ENCODE measurements at places on chromosomes 11 and 22.

DNA sequence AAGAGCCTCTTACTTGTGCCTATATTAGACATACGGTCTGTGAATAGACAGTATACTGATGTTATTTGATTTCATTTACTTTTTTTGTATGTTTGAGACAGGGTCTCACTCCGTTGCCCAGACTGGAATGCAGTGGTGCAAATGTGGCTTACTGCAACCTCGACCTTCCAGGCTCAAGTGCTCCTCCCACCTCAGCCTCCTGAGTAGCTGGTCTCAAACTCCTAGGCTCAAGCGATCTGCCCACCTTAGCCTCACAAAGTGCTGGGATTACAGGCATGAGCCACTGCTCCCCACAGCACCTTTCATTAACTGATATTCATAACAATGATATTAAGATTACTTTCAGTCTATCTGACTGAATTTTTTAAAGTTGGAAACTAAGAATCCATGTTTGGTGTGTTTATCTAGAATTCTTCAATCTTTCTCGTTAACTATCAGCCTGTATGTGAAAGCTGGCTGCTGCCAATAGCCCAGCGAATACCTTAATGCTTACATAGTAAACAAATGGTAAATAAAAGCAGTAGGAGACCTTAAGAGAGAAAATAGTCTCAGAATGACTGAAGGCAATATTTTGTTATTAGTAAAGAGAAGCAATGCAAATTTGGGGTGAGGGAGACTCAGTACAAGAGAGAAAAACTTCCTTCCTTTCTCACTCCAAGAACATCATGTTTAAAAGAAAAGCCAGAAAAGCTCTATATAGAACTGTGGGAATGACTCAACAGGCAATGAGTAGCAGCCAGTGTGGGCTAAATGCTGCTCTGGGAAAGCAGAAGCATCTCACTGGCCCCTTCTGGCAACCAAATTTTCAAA, 101.9 kb downstream of the MRTFA start:
- no peak for DNase-seq

DNA sequence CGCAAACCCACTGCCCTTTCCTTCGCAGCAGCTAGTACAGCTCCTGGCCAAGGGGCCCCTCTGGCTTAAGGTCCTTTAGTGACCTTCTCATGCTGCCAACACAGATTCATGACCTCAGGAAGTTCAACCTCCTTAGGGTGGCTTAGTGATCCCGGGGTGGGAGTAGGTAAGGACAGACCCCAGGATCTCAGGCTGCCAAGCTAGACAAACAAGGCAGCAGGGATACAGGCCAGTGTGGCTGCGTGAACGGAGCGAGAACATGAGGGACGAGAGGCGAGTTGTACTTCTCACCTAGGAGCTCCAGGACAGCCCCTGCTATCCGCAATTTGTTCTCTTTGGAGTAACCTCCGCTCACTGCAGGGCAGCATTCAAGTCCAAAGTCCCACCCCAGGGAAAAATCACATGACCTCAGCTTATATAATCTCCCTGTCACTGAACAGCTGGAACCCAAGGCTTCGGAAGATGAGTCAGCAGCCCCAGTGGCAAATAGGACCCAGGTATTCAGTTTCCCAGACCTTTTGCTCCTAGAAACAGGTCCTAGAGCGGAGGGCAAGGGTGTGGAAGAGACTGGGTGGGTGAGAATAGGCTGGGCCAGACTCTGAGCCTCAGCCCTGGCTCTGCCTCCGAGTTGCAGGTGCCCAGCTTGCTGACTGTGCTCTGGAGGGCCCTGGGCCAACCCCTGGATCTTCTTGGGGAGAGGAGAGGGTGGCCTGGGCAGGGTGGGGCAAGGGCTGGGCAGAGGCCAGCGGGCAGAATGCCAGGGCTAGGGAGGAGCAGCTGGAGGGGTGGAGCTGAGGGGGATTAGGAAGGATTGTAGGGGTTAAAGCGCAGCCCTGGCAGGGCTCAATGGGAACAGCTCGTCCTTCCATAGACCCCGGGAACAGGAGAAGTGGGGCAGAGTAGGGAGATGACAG, 13.1 kb downstream of the USP2 start:
- no peak for DNase-seq

GRCh38 chr11:134807997-134808396, 396.0 kb upstream of the B3GAT1 start:
- DNase-seq = no peak

GRCh38 chr11:8652140-8652539, 30.3 kb downstream of the TRIM66 start:
- no peak for DNase-seq

GRCh38 chr11:17416492-17416891, 28.0 kb upstream of the KCNJ11 start:
- no peak for DNase-seq

DNA sequence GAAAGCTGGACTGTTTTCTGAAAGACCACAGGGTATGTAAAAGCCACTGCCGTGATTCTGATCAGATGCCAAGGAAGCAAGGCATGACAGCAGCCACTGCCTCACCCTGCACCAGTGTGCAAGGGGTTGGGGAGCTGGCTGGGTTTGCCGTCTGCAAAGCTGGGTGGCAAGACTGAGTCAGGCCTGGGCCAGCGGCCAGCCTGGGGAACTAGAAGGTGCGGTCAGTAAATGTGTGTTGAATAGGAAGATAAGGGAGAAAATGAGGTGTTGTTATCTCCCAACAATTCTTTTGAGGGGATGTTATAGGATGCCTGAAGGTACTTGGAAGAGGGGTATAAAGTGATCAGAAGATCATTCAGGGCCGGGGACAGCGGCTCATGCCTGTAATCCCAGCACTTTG, 8.0 kb downstream of the VSTM5 start:
- DNase-seq = no peak

DNA sequence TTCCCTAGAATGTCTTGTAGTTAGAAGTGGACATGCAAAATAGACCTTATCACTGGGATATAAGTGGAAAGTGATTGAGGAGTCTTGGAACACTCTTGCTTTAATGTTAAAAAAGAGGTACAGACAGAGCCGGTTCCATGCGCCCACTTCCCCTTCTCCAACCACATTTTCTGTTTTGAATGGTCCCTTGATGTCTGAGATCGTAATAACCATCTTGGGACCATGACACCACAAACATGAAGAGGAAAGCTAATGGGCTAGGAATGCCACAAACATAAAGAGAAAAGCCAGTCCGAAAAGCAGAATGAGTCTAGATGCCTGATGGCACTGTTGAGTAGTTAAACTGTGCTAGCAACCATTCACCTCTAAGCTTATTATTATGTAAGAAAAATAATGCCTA, 54.8 kb upstream of the SPON1 start:
- no peak for DNase-seq

- DNase-seq = no peak
Measured at GRCh38 chr11:6498121-6498520, 1.0 kb downstream of the DNHD1 start.

- no peak for DNase-seq
Measured at GRCh38 chr11:63854696-63855095, 15.8 kb downstream of the MARK2 start.

GRCh38 chr22:28799606-28800307, 612 bp downstream of the XBP1 start:
- DNase-seq = peak; percentile 16

DNA sequence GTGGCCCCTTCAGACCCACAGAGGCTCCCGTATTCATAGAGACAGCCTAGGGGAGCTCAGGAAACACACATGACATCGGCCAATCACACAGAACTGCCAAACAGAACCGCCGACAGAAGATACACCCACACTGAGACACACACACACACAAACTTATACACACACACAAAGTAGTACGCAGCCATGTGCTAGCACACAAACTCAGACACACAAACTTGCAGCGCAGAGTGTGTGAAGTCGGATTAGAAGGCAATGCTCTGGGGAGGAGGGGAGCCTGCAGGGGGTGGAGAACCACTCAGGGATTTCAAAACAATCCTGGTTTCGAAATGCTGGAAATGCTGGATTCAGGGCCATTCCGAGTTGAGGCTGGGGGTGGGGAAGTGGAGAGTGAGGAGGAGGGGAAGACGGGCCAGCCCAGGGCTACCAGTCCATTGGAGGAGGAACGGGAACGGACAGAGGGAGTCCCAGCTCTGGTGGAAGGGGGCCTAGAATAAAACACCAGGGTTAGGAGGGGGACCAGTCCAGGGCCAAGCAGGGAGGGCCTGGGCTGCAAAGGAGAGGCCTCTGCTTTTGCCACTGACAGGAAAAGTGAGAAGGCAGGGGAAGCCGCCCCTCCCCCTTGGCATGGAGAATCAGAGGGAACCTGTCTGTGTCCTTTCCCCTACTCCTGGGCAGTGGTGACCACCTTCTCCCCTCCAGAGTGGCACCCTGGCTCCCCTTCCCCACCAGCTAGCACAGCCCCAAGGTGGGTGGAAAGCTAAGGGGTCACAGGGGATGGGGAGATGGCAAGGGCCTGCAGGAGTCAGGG, 4.4 kb downstream of the BCL9L start:
- no peak for DNase-seq

GRCh38 chr22:36182056-36182455, 19.6 kb downstream of the APOL4 start:
- DNase-seq = no peak

DNA sequence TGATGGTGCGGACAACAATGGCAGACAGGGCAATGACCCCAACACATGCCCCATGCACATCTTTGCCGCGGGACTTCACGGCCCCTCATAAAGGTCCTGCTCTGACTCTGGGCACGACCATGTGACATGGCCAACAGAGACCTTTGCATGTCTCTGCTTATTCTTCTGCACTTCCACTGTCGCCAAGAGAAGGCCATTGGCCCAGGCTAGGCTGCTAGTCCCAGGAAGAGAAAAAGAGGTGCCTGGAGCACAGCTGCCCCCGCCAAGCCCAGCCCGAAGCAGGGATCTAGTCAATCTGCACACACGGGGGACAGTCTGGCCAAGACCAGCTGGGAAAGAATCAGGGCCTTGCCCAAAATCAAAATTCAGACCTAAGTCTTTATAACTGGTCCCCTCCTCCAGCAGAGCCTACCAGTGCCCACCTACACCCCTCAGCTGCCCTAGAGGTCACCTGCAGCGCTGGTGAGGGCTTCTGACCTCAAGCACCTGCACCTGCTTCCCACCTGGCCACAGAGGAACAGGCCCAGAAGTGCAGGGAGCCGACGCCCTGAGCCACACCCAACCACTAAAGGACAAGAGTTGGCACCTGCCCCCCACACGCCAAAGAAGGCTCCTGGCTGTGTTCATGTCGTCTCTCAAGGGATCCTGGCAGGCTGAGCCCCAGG, 8.1 kb downstream of the SULT4A1 start:
- no peak for DNase-seq

GRCh38 chr11:116215471-116216113, 557.2 kb downstream of the BUD13 start:
- DNase-seq = no peak

GRCh38 chr22:37346505-37346895, 64.2 kb downstream of the CYTH4 start:
- no peak for DNase-seq

- DNase-seq = no peak
Measured at GRCh38 chr22:45908961-45909360, 68.0 kb downstream of the WNT7B start.

DNA sequence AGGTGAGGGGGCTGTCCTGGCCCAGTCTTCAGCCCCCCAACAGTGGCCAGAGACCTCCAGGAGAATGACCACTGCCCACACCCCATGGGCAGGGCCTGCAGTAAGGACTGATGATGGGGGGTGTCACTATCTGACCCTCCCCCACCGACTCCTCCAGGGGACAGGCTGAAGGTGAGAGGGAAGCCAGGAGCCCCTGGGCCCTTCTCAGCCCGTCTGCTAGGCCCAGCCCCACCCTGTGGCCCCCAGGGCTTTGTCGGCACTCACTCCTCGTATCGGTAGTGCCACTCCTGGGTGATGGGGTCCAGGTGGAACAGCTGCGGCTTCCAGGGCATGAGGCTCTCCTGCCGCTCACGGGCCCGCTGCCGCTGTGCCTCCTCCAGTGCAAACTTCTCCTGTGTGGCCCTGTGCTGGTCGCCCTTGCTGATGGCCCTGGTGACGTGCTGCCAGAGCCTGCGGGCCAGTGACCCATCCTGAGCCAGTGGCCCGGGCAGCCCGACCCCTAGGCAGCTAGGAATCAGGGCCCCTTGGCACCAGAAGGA, 35.4 kb upstream of the CARS1 start:
- no peak for DNase-seq

DNA sequence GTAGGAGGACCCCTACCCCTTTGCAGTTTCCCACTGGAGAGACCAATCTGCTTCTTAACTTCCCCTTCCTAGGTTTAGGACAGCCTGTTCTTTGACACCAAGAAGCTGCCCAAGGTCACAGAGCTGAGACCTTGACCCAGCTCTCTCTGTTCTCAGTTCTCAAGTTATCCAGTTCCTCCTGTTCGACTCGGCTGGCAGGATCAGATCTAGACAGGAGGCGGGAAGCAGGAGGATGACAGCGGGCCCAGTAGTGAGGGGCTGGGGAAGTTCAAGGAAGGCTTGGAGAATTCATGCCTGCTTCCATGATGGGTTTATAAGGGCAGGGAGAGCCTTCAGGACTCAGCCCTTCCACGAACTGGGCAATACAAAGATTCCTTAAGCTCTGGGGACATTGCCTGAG, 210.6 kb downstream of the DSCAML1 start:
- no peak for DNase-seq

DNA sequence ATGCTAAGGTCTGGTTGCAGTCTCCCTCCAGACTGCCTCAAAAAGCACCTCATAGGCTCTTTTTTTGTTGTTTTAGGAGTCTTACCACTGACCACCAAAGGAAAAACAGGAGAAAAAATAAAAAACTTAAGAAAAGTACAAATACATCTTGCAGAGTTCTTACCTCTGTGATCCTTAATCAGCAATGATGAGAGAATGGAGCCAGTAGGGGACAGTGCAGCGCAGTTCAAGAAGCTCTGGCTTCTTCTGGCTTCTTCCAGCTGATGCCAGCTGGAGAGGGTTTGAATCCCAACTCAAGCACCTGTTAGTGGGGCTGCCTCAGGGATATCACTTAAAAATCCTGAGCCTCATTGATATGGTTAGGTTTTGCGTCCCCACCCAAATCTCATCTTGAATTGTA, 223.3 kb upstream of the ISX start:
- DNase-seq = no peak

DNA sequence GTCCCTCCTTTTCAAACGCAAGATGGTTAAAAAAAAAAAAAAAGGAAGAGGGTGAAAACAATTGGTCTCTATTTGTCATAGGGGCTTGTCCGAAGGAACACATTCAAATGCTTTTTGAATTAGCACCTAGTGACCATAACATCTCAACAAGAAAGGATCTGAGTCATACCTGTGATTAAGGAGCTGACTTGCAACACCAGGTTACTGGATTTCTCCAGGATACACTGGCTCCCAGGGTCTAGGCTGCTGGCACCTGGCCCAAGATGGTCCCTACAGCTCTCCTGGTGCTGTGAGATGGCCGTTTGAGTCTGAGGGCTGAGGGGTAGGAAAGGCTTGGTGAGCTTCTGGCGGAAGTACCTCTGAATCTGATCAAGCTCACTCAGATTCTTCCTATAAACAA, 28.4 kb upstream of the UCP3 start:
- no peak for DNase-seq

- no peak for DNase-seq
Measured at GRCh38 chr11:83287631-83288030, 1.5 kb upstream of the CCDC90B start.

DNA sequence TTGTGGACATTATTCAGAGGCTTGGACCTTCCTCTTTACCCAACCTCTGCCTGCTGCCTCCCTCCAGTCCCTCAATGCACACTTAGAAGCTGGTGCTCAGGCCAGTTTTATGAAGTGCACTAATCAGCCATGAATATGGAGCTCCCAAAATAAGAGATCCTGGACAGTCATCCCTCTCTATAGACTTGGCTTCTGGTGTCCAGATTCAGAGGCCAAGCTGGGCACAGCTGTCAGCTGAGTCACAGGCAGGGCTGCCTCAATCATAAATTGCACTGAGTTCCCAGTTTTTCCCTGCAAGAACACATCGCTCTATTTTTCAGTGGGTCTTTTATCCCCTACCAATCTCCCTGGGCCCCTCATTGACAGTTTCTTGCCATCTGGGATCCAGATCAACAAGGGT, 161.7 kb upstream of the CADM1 start:
- DNase-seq = no peak

Measured in stimulated activated CD4-positive, alpha-beta T cell treated with anti-CD3 and anti-CD28 coated beads, Interleukin-12 subunit alpha, Interleukin-12 subunit beta, amount 100 ng/mL, for 24 hours (primary cell).